Lower leg skin (tissue), 4 donors: ENCODE measurements at places on chromosomes 2 and 18.

DNA sequence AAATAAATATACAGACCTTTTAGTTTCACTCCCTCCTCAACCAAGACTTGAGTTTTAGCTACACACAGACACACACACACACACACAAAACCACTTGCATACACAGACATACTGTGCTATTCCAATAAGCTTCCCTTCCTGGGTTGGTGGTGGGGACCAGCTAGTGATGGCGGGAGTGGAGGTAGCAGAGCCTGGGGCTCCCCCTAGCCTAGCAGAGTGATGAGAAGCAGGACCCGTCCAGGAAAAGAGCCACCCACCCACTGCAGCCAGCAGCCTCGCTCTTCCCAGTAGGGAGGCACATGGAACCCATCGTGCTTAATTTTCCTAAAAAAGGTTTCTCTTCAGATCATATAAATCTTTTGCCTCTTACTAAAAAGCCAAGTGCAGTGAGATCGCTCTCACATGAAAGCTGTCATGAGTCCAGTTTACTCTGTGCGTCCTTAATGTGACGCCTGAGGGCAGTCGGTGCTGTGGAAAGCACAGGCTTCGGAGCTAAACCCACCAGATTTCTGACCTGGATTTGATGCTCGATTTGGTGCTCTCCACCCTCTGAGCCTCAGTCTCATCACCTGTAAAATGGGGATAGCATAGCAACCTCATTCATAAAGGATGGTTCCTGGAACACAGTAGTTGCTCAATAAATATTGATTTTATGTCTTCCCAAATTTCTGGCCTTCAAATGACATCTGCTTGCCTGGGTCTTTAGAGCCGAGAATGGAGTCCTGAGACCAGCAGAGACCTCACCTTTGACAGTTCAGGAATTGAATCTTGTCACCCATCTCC is 60.1 kb upstream of the YWHAQ start:
- no peak for DNase-seq

DNA sequence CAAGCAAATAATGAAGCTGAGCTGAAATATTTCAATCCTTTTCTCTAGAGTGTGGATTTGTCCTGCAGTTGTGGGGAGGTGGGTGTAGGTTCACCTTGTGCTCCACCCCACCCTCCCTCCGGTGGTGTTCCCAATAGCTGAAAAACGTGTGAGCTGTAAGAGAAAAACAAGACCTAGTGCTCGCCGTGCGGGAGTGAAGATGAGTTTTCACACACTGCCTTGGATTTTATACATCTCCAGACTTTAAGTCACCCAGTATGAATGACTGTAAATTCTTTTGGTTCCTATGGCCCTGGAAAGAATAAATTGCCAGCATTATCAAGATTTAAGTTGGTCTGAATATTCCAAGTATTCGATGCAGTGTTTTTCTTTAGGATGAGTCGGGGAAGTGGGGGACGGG is 1.9 kb upstream of the SOX11 start:
- DNase-seq = no peak

DNA sequence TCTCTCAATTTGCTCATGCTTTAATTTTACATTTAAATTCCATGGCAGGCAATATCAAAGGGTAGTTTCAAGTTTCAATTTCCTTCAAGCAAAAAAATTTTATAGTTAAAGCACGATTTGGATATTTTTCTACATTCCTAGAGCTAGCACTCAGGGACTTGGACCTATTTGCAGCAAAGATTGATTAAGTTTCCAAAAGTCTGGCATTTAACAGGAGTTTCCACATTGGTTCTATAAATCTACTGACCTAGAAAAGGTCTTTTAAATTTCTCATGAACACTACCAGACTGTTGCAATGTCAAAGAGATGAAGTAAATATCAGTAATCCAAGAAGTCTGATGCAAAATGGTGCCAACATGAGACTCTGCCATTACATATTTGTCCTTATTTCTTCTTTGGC is 253.7 kb upstream of the LINC00305 start:
- no peak for DNase-seq

- no peak for DNase-seq
Observed at GRCh38 chr2:118635891-118636290, 211.6 kb downstream of the EN1 start.

DNA sequence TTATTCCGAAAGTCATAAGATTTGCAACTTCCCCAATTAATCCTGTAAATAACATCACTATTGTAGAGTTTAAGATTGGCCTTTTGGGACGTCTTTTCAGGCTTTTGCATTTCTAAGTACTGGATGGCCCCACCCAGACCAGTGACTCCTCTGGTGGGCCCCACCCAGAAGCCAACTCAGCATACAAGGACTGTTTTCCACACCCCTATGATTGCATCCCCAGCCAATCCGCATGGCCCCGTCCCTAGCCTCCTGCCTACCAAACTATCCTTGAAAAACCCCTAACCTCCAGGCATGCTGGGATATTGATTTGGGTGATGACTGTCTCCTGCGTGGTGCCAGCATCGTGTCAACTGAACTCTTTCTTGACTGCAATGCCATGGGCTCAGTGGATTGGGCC is 24.5 kb upstream of the TGIF1 start:
- DNase-seq = no peak

- no peak for DNase-seq
Observed at GRCh38 chr2:138722316-138722715, 57.9 kb downstream of the NXPH2 start.

DNA sequence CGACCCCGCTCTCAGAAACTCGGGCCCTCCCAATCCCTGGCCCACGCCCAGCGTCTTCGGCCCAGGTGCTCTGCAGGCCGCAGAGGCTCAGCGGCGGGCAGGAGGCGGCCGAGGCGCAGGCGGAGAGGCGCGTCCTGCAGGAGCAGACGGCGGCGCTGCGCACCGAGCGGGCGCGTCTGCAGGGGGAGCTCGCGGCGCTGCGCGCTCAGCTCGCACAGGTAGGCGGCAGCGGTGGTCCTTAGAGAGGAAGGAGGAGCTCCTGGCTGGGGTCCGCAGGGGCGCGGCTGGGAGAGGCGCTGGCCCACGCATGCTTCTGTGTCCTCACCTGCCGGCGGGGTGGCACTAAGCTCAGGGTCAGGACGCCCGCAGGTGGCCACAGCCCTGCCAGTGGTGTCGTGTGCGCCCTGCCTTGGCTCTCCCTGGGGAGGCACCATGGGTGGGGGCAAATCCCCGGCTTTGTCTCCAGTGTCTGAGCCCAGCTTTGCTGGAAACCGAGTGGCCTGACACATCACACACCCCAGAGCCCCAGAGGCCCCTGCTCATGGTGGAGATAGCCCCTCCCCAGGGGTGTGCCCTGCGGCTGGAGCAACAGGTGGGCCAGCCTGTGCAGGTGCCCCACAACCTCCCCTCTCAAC is 14.9 kb upstream of the SNED1 start:
- no peak for DNase-seq
